ENCODE measurements at places on chromosomes 3 and 15.
A peak's percentile ranks its signal among the peaks of the same experiment; 100 is the strongest.

DNA sequence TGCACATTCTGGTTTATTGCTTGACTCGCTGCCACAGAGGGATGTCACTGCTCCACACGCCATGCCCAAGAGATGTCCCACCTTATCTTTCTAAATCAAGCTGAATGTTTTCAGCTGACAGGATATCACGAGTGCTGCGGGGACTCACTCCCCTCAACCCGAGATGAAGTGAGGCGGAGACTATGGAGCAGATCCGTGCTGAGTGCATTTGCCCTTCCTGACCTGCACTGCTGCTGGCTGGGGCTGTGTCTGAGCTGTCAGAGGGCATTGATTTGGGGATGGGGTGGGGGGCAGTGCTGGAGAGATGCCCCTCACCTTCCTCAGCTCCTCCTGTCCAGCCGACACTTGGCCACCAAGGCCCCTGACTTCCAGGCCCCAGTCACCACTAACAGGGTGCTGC is 40.5 kb upstream of the CSPG4 start:
- no peak for DNase-seq

GRCh38 chr15:61226361-61227256 is 2.5 kb downstream of the RORA start:
- no peak for DNase-seq

DNA sequence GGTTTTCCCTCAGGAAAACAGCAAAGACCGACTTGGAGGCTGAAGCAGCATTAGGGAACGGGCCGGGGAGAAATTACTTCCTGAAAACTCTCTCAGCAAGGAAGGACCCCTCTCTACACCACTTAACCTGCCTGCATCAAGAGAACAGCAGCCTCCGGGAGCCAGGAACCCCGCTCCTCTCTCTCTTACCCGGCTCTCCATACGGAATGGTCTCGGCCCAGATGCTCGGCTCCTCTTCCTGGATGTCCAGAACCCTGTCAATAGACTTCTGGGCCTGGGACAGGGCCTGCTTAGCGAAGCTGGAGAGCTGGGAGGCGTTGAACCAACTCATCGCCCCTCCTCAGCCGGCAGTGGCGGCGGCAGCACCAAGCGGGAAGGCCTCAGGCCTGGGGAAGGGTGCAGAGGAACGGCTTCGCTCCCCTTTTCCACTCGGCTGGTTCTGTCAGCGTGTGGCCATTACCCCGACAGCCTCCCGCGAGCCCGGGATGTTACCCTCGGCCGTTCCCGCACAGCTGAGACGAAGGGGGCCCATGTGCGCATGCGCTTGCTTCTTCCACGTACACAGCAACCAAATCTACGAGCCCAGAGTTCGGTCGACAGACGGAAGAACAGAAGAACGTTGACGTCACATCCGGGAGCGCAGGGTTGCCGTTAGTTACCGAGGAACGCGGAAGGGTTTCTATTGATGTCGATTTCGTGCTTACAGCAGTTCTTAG is at the start of gene TMF1:
Gene TMF1, minus strand, starts transcription at position 578 of the 716 bp plus-strand sequence. Its CDS starts 247 bp downstream, at position 331.
- peak; percentile 95 for DNase-seq

DNA sequence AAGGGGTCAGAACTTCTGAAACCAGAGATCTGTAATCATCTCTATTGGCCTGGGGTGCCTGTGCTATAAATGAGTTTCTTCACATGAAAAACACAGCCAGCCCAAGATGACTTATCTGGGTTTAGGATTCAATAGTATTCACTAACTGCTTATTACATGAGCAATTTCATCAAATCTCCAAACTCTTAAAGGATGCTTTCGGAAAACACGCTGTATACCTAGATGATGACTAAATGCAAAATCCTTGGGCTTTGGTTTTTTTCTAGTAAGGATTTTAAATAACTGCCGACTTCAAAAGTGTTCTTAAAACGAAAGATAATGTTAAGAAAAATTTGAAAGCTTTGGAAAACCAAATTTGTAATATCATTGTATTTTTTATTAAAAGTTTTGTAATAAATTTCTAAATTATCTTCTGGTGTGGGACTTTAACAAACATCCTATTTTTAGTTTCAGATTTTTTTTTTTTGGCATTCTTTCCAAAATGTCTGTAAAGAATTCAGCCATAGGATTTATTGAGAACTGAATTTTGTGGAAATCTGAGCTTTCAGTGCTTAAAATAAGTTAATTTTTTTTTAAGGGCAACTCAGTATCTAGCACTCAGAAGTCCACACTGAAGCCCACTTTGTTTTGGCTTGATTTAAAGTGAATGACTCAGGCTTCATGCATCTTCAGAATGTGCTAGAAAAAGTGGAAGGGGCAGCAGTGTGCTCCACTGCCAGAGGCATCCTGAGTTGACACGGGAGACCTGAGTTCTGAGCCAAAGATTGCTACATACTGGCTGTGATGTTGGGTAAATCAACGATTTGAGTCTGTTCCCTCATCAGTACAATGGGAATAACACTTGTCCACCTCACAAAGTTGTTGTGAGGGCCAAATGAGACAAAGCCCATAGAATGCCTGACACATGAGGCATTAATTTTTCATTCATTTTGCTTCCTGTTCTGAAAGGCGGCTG is 18.7 kb downstream of the TMEM43 start:
- peak; percentile 35 for DNase-seq

GRCh38 chr15:52019394-52020220 is 588 bp downstream of the MAPK6 start:
- DNase-seq = peak; percentile 71

GRCh38 chr3:83628471-83628870 is 1330.3 kb upstream of the CADM2 start:
- no peak for DNase-seq

- DNase-seq = peak; percentile 61
These were observed 62.7 kb downstream of the EOMES start for GRCh38 chr3:27659279-27660021.

GRCh38 chr15:40873694-40874561 is at the start of gene RHOV:
Gene RHOV (minus strand): TSS chr15:40874234. CDS start chr15:40874139, 95 bp downstream.
- peak; percentile 84 for DNase-seq

DNA sequence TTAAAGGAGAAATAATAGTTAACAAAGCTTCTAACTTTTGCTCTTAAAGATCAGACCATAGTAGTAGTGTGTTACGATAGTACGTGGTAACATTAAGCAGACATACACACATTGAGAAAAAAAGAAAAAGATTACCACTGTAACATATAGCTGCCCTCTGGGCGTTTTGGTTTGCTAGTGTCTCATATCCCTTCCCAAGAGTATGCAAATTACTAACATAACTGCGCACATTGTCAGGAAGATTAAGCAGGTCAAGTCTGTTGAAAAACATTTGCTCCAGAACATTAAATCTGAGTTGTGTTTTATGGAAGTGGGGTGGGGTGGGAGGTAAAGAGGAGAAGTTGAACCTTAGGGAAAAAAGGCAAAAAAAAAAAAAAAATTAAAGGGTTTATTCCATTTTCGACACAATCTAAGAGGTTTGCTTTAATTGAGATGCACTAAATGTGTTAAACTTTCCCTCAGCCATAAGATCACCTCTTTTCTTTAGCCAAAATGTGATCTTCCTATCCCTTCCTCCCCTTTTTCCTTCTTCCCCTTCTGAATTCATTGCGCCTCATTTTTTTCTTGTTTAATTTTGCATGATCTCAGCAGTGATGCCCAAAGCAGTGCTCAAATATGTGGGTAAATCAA is 1.5 kb upstream of the LRIG1 start:
- DNase-seq = no peak

- peak; percentile 70 for DNase-seq
These were observed 153.3 kb downstream of the EPHA3 start for GRCh38 chr3:89260721-89261120.

DNA sequence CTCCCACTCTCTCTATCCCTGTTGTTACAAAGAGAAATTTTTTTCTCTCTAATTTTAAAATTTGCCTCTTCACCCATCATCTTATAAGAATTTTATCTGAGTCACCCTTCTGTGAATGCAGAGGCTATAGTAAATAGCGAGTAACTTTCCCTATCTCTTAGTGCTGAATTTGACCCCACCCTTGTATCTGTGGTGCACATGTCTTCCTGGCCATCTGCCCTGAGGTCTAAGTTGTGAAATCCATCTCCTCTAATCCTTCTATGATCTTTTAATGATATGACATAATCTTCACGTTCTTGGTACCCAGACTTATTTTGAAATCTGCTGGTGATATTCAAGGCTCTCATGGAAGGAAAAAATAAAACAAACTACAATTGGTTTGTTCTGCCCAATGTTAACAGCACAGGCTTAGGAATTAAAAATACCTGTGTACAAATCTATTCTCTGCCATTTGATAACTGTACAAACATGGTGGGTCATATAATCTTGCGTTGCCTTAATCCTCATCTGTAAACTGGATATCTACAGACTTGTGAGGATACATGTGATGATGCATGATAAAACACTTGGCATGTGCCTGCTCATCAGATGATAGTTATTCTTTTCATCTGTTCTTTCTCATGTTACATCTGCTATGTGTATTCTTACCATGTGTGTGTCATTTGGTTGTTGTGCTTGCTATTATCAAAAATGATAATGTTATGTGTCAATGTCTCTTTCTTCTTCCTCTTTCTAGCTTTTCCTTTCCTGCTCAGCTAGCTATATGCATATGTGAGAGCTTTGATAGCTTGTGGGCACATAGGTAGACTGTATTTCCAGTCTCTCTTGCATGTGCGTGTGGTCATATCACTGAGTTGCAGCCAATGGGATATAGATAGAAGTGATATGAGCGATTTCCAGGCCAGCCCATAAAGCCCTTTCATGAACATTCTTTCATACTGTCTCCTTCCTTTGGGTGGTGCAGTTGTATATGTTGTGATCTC is 13.7 kb upstream of the CCR3 start:
- no peak for DNase-seq

GRCh38 chr3:162367429-162368260 is 871.0 kb downstream of the OTOL1 start:
- no peak for DNase-seq

DNA sequence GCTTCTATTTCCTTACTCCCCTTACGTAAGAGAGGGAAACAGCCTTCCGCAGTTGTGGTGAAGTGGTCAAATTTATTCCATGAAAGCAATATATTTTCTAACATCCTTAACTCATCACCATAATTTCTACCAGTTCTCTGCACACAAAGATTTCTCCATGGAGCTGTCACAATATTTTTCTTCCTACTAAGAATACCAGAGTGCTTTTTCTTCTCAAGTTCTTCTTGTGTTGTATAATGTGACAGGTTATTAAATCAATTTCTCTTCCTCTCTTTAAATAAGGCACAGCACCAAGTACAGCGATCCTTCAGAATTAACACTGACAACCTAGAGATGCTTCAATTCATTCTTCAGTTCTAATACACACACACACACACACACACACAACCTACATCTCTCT is 153.0 kb downstream of the CPNE4 start:
- no peak for DNase-seq

DNA sequence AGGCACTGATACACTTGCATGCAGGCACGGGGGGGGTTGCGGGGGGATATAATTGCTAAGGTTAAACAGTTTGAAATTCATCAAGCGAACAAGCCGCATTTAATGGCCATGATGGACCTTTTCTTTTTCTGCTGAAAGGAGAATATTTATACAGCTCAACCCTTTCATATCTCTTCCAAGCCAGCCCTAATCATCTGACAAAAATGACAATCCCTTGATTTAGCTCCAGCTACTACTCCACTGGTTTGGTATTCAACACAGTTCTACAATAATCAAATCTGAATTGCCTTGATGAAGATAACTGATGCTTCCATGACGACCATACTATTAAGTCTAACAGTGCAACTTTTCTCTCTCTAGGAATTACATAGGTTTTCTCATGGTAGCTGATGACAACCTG is 374.9 kb downstream of the PLCL2 start:
- no peak for DNase-seq

GRCh38 chr3:189282741-189283140 is 111.0 kb downstream of the TPRG1 start:
- DNase-seq = no peak

GRCh38 chr3:46504789-46505188 is 7.0 kb downstream of the RTP3 start:
- DNase-seq = no peak

GRCh38 chr15:74220475-74221248 is 15.5 kb upstream of the CCDC33 start:
- DNase-seq = no peak

DNA sequence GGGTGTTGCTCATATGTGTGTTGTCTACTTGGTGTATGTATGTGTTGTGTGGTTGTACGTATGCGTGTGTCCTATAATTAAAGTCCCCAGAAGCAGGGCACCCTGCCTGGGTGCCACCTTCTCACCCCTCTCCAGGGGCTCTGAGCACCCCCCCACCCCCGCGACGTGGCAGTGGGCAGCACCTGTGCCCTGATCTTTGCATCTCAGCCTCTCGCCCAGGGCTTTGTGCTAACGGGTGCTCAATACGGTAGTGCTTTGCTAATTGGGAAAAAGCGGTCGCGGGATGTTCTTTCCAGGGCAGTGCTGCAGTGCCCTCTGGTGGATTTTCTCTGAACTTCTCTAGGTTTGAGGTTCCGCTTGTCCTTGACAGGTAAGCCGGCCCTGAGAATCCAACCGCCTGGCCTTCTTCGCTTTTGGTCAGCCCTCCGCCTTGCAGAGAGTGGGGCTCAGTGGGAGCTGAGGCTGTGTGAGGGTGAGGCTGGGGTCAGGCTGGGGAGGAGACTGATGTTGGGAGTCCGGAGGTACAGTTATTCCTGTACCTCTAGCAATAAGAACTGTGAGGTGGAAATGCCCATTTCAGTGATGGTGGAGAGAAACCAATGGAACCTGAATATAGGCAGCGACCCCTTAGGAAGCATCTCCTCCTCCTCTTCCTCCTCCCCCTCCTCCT is 17.6 kb upstream of the EPHB3 start:
- peak; percentile 87 for DNase-seq

- DNase-seq = no peak
These were observed 45.9 kb upstream of the LMCD1 start for GRCh38 chr3:8455526-8456411.

DNA sequence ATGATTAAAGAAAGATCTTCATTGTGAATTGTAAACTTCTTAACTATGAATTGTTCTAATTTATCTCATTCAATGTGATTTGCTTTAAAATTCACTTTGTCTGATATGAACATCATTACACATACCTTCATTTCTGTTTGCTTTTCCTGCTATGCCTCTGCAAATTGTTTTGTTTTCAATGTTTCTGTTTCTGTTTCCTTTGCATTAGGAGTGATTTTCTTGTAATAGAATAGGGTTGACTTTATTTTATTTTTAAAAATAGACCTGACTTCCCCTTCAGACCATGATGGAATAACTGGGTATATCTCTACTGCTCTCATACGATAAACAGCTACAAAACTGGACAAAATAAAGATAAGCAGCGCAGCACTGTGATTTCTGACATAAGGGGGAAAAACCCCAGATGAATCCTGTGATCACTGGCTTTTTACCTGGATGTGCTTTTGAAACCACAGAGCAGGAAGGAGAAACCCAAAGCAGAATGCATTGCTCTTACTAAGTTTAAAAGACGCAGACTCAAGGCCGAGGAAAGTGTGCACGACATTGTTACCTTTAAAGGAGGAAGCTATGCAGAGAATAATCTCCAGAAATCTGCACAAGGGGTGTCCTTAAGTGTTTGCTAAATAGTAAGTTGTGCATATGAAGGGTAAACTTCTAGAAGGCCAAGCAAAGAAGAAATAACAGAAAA is 420.2 kb downstream of the TBC1D5 start:
- DNase-seq = no peak

- peak; percentile 93 for DNase-seq
These were observed 852 bp upstream of the BHLHE40 start for GRCh38 chr3:4978204-4978965.

- DNase-seq = no peak
These were observed 5.1 kb upstream of the MUC13 start for GRCh38 chr3:124939661-124940060.

- peak; percentile 96 for DNase-seq
These were observed 71.1 kb downstream of the CCNL1 start for GRCh38 chr3:157088601-157089454.
